ENCODE measurements at places on chromosomes 12 and 14. TPM values are rescaled to one million over a fixed set of nuclear protein-coding genes. Genes with fewer than 3 reads are reported as not detected.

The RND1 gene
- polyA plus RNA-seq, result 6.0 TPM

The RIPK3 gene
- polyA plus RNA-seq, result 4.3 TPM

The NOS1 gene
- 1.1 TPM for polyA plus RNA-seq

The DNAI7 gene
- 6.6 TPM for polyA plus RNA-seq

The POTEM gene
- polyA plus RNA-seq, result not detected

The COL2A1 gene
- 43.5 TPM for polyA plus RNA-seq

The KRT82 gene
- not detected for polyA plus RNA-seq

The TARBP2 gene
- polyA plus RNA-seq, result 44.6 TPM

The ETFBKMT gene
- 3.1 TPM for polyA plus RNA-seq

The OTOGL gene
- 0.66 TPM for polyA plus RNA-seq

The NOXRED1 gene
- 3.1 TPM for polyA plus RNA-seq

The NCAPD2 gene
- 62.0 TPM for polyA plus RNA-seq

The NYNRIN gene
- polyA plus RNA-seq, result 48.3 TPM

DNA sequence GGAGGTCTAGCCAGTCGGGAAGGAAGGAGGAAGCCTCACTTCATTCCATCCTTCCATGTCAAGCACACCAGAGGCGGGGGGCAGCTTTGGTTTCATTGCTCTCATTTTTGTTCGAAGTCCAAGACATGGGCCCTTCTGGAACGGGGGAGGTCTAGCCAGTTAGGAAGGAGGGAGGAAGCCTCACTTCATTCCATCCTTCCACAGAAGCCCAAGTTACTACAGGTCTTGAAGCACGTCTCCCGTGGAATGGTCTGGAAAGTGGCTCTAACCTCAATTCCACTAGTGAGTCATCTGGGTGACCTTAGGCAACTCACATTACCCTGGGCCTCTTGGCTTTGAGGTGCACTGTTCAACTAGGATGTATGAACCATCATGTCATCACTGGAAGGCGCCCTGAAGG, 156.3 kb downstream of the NTF3 start:
- no peak for DNase-seq

GRCh38 chr12:107079172-107080011, 14.0 kb downstream of the CRY1 start:
- DNase-seq, result no peak

DNA sequence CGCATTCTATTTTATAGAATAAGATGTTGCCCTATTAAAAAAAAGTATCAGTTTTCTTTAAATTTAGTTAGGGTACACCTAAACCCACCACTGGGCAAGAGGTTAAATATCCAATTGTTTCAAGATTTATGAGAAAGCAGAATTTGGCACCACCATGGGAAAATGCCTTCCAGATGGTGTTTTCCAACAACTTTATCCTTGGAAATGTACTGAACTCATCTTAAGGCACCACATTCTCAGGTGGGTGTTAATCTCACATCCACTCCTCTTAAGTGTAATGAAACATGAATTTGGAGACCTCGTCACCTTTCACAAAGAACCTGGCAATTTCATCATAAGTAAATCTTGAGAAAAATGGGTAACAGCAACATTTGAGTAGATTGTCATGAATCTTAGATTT, 13.1 kb downstream of the CBX5 start:
- no peak for DNase-seq

- no peak for DNase-seq
These were observed 190.6 kb downstream of the EMP1 start for GRCh38 chr12:13387101-13387500.

GRCh38 chr14:100599981-100600380, 12.8 kb upstream of the BEGAIN start:
- DNase-seq, result no peak

- no peak for DNase-seq
These were observed 169.6 kb downstream of the C12orf42 start for GRCh38 chr12:103326190-103326589.

DNA sequence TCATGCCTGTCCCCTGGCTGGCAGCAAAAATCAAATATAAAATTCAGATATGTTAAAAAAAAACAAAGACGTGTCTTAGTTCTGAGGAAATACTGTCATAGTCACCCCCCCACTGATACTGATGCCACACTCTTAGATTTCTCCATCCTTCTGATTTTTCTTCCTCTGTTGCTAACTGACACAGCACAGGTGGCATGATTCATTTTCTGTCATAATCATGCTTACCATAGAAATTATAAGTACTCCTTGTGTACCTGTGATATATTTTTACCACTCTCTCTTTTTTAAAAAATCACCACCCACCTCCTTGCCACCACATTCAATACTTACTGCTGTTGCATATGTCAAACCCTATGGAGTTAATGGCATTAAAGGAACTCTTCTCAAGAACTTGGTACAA, 209.2 kb downstream of the PPM1H start:
- no peak for DNase-seq

DNA sequence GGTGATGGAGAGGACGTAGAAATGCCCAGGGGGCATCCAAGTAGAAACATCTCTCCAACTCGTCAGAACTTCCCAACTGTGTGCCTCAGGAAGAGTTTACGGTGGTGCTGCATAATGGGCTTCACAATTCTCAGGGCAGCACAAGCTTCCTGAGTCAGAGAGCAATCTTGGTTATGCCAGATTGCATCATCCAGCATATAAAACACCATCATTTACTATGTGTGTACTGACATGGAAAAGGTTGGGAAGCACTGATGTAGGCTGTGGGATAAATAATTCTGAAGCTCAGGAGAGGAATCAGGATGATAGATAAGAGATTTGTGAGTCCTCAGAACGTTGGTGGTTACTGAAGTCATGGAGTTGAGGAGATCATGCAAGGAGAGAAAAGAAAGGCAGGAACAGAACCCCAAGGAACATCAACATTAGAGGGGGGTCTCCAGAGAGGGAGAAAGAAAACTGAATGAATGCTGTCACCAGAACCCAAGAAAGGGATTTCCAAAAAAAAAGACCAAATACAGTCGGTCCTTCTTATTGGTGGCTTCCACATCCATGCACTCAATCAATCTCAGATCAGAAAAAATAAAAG, 4.7 kb upstream of the NCKAP5L start:
- no peak for DNase-seq

DNA sequence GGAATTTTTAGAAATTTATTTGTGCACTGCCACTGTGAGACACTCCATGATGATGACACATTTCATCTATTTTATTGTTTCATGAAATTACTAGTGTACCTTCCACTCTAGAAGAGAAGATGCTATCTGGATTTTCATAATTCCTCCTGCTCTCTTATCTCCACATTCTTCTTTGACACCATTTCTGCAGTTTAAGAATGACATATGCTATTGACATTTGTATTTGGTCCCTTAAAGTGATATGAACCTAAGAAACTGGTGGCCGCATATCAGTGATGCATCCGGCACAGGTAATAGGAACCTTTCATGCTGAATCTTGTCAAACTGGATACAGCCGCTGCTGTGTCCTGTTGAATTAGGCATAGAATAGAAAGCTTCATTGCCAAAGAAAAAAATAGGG, 696.3 kb downstream of the TMEM121 start:
- DNase-seq, result no peak

DNA sequence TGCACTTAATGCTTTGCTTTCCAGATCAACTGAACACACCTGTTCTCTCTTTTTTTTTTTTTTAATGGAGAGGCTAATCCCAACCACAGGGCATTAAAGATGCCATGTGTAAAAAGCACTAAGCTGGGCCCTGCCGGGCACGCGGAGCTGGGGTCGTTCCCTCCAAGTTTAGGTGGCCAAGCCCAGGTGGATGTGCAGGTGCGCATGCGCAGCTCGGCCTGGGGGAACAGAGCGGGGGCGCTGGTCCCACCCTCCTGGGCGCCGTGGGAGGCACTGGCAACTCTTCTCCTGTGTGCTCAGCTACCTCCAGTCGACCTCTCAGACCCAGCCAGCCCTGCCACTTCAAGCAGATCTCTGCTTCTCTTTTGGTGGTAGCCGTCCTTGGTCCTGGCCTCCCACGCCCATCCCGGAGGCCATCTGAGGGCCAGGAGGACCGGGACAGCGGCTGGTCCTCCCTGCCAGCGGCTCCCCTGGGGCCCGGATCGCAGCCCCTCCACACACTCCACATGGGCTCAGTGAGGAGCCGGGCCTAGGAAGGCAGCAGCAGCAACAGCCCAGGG, 679.3 kb downstream of the BCL11B start:
- no peak for DNase-seq

GRCh38 chr14:26589925-26590324, 7.9 kb downstream of the NOVA1 start:
- DNase-seq, result no peak

GRCh38 chr12:131232036-131232435, 278.3 kb downstream of the ADGRD1 start:
- no peak for DNase-seq

GRCh38 chr12:17215759-17216570, 610.0 kb upstream of the LMO3 start:
- DNase-seq, result no peak

- no peak for DNase-seq
These were observed 265.3 kb downstream of the SOX5 start for GRCh38 chr12:23684121-23684520.

- DNase-seq, result no peak
These were observed 17.2 kb downstream of the BDKRB2 start for GRCh38 chr14:96221841-96222240.

DNA sequence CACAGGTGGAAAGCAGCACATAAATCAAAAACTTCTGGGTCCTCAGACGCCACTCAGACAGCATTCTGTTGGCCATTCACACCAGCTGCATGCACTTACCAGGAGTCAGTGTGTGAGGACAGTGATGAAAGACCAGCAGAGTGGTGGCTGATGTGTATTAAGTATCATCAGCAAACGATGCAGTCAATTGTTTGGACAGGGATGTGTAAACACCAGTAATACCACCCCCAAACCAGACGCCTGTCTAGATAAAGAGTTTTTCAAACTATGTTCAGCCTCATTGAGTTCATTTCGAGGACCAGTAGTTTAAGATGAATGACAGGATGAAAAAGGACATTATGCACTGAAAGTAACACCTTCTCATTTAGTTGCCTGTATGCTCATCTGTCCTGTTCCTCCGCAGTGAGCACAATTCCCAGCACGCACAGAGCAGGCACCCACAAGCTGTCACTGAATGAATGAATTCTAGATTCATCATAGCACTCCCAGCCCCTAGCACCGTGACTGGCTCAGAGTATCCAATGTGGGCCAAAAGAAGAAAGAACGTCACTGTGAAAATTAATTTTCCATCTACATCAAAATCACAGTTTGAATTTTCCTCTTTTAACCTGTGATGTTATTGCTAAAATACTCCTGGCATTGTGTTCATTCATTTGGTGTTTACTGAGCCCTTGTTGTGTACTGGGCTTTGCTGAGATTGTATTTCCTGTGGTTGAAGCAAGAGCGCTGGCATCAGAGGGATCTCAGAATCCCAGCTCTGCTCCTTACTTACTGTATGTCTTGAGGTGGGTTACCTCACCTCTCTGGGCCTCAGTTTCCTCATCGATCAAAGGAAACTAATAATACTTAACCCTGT, 124.8 kb upstream of the NOS1 start:
- no peak for DNase-seq

DNA sequence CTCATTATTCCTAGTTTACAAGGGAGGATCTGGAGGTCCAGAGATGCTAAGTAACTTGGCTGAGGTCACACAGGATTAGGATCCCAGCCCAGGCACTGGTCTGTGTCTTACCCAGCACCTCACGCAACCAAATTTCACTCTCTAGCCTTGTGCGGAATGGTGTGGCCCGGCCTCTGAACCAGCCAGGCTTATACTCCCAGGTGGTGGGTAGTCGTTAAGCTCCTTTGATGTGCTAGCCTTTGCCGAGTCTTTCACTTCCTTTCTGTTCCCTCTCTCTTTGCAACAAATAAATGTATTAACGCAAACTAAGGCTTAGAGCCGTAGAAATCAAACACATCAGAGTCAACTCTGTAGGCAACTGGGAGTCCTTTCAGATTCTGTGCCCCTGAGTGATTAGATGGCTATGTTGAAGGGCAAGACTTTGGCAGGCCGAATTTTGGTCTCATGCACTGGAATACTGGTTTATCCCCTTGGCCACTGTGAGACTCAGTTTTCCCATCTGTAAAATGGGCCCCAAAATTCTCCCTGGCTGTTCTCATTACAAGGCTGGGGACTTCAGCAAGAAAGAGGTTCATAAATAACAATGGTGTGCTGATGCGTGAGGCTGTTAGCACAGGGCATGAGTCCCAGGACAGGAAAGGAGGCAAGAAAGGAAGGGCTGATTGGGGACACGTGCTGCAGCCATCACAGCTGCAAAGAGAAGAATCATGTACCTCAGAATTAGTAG, 126.3 kb downstream of the AACS start:
- DNase-seq, result no peak

- DNase-seq, result no peak
These were observed 11.5 kb upstream of the ITGA5 start for GRCh38 chr12:54430471-54431069.

GRCh38 chr14:38384741-38385140, 128.8 kb upstream of the CLEC14A start:
- no peak for DNase-seq

- no peak for DNase-seq
These were observed 137.8 kb downstream of the ADGRD1 start for GRCh38 chr12:131091413-131091975.

DNA sequence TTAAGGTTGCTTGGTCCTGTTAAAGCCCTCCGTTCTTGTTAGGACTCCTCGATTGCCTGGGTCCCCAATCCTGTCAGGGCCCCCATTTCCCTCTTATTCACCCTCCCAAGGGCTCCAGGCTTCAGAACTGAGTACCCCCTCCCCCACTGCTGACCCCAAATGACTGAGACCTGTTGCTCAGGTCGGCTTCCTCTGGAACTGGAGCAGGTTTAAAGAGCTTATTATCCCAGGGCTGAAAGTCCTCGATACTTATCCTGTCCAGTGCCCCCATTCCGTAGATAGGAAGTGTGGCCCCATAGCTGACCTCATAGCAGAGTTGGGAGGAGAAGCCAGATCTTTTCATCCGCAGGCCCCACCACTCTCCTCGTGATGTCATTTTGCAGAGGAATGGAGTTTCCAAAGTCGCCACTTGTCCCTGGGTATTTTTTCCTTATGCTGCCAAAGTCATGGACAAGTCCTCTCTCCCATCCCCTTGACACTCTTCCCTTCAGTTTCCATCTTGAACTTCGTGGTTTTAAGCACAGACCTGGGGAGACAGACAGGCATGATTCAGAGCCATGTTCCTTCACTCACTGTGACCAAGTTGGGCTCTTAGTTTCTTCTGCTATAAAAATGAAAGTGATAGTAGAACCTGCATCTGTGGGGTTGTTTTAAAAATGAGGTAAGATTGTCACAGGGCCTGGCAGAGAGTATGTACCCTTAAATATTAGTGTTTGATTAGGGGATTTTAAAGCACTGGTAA, 1.2 kb downstream of the USP30 start:
- no peak for DNase-seq

- DNase-seq, result no peak
These were observed 85.2 kb upstream of the ZFP36L1 start for GRCh38 chr14:68877993-68878575.

DNA sequence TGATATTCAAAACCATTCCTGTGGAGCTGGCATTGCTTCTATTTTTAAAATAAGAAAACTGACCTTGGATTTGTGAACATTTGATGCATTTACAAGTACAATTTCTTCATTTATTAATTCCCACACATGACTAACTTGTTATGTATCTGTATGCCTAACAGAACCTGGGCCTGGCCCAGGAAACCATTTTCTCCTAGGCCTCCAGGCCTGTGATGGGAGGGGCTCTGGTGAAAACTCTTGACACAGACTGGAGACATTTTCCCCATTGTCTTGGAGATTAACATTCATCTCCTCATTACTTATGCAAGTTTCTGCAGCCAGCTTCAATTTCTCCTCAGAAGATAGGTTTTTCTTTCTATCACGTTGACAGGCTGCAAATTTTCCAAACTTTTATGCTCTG, 42.0 kb downstream of the GLIPR1L2 start:
- no peak for DNase-seq

- no peak for DNase-seq
These were observed 72.9 kb upstream of the KRAS start for GRCh38 chr12:25323581-25323982.

GRCh38 chr12:49789992-49790391, 38.2 kb downstream of the NCKAP5L start:
- DNase-seq, result no peak
